ENCODE measurements at places on chromosomes 16 and 17. TPM values are rescaled to one million over a fixed set of nuclear protein-coding genes. Genes with fewer than 3 reads are reported as not detected.

Gene FASN
- 16.3 TPM for polyA plus RNA-seq

Gene ATP2A3
- 0.58 TPM for polyA plus RNA-seq

Gene LRRC46
- 0.95 TPM for polyA plus RNA-seq

Gene WNK4
- polyA plus RNA-seq: 11.4 TPM

Gene MPV17L
- polyA plus RNA-seq: 1.4 TPM

Gene PPP1R27
- not detected for polyA plus RNA-seq

Gene EVPLL
- polyA plus RNA-seq: not detected

All from GM23248 (cell line).